Fibroblast of skin of scalp (primary cell): ENCODE measurements at places on chromosomes 5 and 9.

GRCh38 chr5:142947427-142947709 is 177.2 kb downstream of the ARHGAP26 start:
- no peak for DNase-seq

GRCh38 chr9:90974016-90974415 is 172.4 kb downstream of the SYK start:
- peak; percentile 81 for DNase-seq

GRCh38 chr9:129324808-129325502 is 146.9 kb upstream of the IER5L start:
- no peak for DNase-seq

DNA sequence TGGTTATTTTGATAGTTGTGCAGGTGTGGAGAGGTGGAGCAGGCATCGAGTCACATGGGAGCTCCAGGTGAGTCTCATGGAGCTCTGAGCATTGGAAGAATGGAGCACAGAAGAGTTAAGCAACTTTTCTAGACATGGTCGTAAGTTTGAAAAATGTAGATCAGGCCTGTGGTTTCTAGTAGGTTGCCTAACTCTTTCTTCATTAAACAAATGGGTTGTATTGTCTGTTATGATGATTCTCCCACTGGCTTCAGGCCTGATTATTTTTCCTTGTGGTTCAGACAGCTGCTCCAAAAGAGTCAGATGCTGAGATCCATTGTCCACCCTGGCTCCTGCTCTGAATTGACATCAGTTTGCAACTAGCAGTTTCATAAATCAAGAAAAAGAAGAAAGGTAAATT is 80.3 kb upstream of the RPS23 start:
- DNase-seq: no peak

DNA sequence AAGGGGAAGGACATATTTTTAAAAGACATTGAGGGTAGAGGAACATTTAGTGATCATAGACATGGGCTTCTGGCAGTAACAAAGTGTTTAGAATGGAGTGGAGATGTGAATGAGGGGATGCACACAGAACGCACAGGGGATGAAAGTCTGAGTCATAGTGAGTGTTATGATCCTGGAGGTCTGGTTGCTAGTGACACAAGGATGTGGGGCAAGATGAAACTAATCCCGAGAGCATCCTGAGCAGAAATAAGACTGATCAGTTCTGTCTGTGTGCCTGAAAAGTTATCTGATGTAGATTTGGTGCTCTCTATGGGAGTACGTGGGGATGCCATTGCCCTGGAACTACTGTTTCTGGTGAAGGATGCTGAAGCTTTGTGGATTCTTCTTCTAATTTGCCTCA is 141.1 kb downstream of the CHSY3 start:
- peak; percentile 56 for DNase-seq

DNA sequence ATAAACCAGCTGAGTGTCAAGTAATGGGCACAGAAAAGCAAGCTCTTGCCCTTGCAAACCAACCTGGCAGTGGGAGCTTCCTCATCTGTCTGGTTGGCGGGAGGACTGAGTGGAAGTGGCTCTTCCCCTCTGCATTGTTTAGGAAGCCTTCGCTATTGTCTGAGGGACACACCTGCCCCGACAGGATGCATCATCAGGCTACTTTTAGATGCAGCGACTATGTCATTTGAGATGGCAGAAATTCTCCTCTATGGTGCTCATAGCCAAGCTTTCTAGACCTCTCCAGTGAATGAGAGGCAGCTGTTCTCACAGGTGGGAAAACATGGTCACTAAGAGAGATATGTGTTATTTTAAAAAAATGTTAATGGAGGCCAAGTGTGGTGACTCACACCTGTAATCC is 104.0 kb downstream of the DOCK8 start:
- DNase-seq: no peak

- DNase-seq: peak; percentile 4
Measured at GRCh38 chr5:1052641-1053390, 44.2 kb downstream of the NKD2 start.

- no peak for DNase-seq
Measured at GRCh38 chr5:173103411-173103810, 40.9 kb upstream of the BNIP1 start.

DNA sequence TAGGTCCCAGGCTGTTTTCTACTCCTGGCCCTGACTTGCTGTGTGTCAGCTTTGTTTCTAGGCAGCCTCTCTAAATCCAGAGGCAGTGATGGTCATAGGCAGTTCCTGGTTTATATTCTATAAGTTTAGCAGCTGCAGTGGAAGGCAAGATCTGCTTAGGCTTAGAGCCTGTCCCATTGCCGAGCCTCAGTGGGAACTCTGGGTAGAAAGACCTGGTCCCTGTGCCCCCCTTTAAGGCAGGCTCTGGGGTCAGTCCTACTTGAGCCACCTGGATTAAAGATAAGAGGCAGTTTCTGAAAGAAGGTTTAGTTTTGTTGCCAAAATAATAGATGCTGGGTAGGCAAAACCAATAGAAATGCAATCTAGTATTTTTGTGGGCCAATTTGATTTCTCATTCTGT is 13.6 kb downstream of the MCCC2 start:
- no peak for DNase-seq

DNA sequence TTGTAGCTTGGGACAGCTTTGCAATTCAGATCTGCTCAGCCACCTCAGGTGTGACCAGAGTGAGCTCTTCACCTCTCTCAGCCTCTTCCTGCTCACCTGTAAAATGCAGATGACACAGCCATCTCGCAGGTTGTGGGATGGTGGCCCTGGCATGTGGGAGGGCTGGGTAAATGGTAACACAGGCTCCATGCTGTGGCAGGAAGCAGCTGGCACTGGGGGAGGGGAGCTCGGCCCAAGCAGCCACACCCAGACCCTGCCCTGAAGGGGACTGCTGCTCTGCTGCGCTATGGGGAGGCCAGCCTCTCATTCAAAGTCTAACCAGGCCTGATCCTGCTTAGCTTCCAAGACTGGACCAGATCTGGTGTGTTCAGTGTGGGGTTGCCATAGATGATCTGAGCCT is 24.1 kb downstream of the PHF2 start:
- peak; percentile 4 for DNase-seq

DNA sequence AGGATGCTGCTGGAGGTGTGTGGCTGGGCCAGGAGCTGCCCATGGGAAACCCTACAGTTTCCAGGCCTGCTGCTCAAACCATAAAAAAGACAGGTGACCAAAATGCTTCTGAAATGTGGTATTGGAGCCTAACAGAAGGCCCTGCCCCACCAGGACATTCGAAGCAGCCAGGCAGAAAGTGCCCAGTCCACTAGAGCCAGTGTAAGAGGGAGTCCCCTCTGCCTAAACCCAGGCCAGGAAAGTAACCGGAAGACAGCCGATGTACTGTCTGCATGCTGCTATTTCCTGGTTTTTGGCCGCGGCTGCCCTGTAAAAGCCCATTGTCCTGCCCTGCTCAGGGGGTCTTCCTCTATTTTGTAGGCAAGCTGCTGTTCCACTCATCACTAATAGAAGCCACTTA is 150.7 kb upstream of the IRX2 start:
- DNase-seq: no peak

DNA sequence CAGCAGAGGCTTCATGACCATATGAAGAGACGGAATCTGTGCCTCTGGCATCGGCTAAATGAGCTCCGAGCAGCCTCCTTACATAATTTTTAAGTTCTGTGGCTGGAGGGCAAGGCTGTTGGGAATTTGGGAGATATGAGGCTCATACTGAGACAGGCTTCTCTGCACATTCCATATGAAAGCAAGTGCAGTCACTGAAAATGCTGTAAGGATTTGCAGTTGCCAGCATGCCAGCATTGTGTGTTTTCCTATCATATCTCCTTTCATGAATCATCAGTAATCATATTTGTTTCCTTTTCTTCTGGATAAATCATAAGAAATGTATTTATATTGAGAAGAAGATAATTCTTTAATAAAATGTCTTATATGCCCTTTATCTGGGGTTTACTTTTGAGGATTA is 775.4 kb downstream of the SEMA5A start:
- no peak for DNase-seq

DNA sequence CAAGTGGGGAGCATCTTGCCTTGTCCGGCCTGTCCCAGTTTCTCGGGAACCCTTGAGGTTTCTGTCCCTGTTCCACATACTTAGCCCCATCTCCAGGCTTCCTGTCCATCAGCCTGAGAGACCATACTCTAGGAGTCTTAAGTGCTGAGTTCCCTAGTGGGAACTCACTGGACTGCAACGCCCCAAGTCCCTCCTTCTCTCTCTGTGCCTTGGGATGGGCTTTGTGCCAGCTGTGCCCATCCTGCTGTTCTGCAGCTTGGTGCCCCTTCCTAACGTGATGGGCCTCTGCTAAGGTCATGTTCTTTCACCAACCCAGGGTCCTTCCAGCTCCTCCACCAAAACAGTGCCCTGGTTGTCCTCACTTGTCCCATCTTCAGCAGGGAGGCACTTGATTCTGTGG is 222.3 kb upstream of the ANKRD55 start:
- DNase-seq: no peak

DNA sequence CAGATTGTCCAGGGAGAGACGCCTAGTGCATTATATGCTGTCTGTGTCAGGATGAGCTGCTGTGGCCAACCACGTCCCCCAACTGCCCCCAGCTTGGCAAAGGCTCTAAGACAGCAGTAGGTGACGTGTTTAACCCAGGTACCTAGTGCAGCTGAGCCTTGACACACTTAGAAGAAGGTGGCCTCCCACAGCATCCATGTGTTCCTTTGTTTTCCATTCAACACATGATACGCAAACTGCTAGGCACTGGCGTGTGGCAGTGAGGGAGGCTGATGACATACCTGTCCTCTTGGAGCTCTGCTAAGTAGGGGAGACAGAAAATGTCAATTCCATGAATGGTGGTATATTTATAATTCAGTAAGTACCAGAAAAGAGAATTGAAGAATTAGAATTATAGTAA is 291.7 kb downstream of the NR3C1 start:
- no peak for DNase-seq

DNA sequence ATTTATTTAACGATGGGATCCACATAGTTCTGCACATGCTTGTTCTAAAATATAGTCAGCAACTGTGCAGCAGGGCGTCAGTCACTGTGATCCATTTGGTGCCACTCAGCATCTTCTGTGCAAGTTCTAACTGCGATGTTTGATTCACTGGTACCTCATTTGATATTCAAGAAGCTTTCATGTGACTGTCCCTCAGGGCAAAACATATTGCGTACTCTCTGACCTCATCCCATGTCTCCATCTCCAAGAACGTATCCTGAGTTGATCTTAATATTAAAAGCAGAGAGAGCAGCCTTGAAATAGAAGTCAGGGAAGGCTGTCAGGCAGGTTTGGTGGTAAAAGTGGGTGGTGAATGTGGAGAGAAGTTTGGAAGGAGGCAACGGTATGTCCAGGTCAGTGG is 116.5 kb upstream of the ATP10B start:
- DNase-seq: no peak

GRCh38 chr5:62982348-62982747 is 403.7 kb downstream of the LRRC70 start:
- no peak for DNase-seq

DNA sequence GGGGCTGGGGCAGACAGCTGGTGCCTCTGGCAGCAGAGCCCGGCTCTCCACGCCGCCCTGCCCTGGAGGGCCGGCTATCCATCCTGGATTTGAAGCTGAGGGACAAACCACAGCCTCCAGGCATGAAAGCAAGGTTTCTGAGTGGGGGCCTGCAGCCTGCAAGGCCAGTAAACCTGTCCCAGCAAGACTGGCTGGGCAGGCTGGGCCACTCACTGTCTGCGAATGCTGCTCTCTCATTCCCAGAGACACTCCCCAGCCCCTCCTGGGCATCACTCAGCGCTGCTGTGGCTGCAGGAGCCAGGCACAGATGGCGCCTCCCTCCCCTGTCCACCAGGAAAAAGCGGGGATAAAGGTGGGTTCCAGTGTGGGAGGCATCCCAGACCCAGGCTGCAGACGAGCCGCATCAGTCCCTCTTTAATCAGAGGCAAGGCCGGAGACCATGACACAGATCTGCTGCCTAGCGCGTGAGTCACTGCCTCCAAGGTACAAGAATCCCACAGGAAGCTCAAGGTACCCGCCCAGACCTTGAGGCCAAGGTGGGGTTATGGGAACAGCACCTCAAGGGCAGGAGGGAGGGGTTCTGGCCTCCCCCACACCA is 118.0 kb downstream of the VAV2 start:
- DNase-seq: peak; percentile 53

GRCh38 chr9:33506626-33507370 is 17.3 kb upstream of the ANKRD18B start:
- peak; percentile 97 for DNase-seq

DNA sequence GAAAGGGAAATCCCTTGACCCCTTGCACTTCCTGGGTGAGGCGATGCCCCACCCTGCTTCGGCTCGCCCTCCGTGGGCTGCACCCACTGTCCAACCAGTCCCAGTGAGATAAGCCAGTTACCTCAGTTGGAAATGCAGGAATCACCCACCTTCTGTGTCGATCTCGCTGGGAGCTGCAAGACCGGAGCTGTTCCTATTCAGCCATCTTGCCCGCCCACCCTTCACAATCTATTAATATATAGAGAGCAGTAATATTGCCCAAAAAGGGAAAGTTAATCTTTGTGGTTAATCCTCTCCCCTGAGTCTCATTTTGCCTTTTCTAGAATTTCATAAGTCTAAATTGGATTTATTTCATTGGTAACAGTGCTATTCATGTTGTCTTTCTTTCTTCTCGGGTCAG is 16.4 kb downstream of the SRD5A1 start:
- DNase-seq: no peak

GRCh38 chr9:87375397-87376073 is 122.1 kb upstream of the DAPK1 start:
- peak; percentile 93 for DNase-seq

GRCh38 chr5:5235685-5236084 is 95.6 kb downstream of the ADAMTS16 start:
- peak; percentile 7 for DNase-seq

- DNase-seq: peak; percentile 89
Measured at GRCh38 chr5:150567031-150567717, 59.2 kb downstream of the NDST1 start.

DNA sequence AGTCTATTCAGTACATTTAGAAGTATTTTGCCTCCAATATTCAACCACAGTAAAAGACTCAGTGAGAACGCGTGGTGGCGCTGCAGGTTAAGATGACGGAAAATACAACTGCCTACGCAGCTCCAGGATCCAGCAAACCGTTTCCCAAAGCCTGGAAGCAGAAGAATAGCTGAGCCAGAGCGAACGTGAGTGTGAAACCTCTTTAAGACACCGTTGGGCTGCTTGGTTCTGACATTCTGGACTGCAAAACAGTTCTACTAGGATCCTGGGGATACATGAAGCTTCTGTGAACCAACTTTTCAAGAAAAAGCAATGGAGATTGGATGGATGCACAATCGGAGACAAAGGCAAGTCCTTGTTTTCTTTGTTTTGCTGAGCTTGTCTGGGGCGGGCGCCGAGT is at the start of gene PCDHB16:
PCDHB16 (plus strand) TSS at position 140 of the 400 bp plus-strand sequence; CDS start at position 313, 173 bp downstream.
- peak; percentile 22 for DNase-seq

- DNase-seq: no peak
Measured at GRCh38 chr5:64418013-64418412, 87.8 kb upstream of the RGS7BP start.
